Stimulated activated CD4-positive, alpha-beta T cell treated with anti-CD3 and anti-CD28 coated beads, TNF-alpha, amount 100 ng/mL, for 24 hours (primary cell): ENCODE measurements at places on chromosomes 1 and 21.
A peak's percentile ranks its signal among the peaks of the same experiment; 100 is the strongest.

DNA sequence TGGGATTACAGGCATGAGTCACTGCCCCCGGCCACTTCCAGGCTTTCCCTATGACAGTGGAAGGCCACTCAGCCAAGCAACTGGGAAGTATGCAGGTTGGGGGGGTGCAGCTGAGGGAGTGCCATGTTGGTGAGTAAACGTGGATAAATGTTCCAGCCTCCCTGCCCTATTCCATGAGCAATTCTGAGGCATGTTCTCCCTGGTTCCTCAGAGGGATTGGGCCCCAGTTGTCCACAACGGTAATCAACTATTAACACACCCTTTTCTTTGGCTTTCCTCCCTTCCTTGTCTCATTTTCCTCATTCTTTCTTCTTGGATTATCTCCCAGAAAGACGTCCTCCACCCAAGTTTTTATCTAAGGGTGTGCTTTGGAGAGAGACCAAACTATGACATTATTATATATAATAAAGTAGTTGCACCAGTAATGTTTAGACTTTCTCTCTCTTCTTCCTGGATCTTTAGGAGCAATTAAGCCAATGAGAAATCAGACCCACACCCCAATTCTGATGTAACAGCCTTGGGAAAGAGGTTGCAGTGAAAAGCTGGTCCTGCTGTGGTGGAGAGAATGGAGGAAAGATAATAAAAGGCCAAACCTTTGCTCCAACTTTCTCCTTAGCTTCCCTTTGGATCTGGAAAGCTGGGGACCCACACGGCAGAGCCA lies 6.8 kb upstream of the SLAMF9 start:
- DNase-seq = no peak

- no peak for DNase-seq
Measured at GRCh38 chr1:38041936-38042834, 4.4 kb downstream of the POU3F1 start.

- DNase-seq = no peak
Measured at GRCh38 chr1:111973150-111973790, 16.2 kb downstream of the KCND3 start.

DNA sequence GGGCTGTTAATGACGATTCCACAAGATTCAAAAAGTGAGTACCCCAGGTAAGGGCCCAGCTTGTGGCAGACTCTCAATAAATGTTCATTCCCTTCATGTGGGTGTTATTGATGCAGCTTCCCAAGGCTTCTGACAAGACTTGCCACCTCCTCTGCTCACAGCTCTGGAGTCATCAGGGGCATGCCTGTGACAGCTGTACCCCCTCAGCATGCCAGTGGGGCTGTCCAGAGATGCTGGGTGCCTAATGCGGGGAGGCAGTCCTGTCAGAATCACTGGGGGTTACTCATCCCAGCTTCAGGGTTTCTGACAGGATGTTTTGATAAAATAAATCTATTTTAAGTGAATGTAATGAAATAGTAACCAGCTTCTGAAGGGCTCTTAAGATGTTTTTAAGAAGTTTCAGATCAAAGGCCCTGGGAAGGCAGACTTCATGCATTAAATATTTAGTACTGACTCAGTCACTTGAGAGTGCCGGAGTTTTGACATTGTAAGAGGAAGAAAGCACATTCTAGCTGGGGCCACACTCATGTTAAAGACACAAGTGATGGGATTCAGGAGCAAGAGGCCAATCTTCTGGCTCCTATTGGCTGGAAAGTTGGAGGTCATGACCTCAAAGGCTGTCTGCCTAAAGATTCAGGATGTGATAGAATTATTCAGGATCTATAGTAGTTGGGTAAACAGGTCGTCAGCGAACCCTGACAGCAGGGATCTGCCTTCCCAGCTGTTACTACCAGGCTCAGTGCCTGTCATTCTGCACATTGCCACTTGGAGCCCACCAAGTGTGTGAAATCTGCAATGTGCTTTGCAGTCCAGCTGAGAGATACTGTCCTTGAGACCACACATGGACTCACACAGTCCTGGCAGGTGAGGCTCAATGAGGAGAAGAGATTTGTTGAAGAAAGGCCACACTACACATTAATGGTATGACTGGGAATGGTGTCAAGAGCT lies 239.6 kb upstream of the BEND5 start:
- DNase-seq = no peak

DNA sequence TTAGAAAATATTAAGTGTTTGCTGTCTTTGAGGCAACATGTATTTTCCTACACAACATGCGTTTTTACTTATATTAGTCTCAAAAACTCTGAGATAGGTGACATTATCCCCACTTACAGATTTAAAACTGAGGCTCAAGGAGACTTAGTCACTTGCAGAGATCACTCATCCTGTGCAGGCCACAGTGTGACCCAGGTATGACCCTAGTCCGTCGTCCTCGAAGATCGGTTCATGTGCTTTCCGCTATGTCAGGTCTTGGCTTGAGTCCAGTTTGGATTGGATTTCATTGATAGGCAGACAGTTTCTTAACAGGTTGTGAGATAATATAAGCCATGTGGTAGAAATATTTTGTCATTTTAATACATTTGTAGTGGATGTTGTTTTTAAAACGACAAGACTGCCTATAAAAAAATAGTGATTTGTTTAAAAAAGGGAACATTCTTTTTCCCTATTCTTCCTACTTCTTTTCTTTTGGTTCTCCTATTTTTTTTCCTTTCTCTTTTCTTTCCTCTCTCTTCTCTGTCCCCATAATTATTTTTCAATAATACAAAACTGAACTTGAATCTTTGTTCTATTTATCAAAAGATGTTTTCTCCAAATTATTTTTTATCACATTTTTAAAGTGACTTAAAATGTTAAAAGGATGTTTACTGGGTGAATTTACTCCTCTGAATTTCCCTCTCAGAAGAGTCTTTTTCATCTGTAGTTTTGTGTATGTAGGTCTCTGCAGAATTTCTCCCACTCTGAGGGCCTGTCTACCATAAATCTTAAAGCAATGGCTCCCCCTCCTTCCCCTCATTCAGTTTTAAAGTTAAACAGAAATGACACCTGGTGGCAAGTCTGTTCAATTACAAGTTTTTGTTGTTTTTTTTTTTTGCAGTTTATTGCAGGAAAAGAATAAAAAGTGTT lies 81.8 kb downstream of the PHTF1 start:
- DNase-seq = no peak

GRCh38 chr1:55640708-55641473 lies 425.7 kb upstream of the USP24 start:
- peak; percentile 16 for DNase-seq

DNA sequence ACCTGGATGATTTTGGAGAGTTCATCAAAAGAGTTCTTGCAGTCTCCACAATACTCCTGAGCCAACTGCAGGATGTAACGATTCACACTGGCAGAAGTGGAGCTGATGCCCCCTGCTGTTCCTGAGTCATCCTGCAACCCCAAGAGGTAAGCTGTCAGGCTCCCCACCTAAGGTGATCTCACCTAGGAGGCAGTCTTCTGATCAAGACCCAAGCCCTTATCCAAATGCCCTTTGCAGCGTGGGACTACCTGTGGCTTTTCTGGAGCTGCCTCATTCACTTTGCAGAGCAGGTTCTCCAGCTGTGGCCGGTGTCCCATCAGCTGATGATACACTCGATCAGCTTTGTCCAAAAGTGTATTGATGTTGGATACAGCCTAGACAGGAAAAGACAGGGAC lies 96.4 kb downstream of the UBR4 start:
- DNase-seq = peak; percentile 2

DNA sequence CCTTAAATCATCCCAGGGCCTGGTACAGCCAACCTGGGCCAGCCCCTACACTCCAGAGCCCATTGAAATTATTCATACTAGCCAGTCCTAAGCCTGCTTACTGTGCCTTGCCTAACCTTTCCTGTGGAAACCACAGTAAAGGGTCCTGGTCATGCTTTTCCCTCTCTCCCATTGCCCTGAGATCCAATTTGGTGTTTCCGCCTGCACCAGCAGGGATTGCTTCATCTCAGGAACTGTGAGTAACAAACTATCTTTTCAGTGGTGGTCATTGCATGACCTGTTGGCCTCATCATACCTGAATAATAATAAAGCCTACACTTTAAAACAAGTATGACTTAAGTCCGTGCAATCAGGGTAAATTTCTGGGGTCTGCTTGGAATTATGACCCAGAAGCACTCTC lies 18.7 kb upstream of the GALNT2 start:
- DNase-seq = no peak

DNA sequence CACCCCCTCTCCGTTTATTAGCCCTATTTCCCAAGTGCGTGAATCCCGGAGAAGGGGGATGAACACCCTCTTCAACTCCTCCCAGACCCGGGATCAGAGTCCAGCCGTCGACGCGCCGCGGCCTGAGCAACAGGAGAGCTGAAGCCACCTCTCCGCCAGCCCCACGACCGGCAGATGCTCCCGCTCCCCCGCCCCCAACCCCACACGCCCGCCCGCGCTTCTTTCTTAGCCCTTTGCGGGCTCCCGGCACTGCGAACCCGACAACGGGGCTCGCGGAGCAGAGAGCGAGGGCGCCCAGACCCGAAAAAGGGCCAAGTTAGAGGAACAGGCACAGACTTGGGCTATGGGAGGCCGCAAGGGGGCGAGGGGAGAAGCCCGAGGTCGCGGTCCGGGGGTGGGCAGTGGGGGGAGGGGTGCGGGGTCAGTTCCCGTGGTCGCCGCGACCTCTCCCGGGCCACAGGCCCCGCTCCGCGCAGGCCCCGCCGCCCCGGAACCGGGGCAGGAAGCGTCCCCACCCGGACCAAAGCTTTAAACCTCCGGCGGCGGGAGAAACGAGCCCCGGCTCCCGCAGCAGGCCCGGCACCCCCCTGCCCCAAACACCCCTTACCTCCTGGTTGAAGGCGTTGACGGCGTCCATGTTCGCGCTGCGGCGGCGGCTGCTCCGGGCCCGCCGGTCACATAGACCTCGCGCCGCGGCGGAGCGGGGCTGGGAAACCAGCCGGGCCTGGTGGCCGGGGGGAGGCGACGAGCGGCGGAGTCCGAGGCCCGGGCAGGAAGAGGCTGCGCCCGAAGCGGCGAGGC lies 662 bp downstream of the SCAF4 start:
- peak; percentile 9 for DNase-seq

DNA sequence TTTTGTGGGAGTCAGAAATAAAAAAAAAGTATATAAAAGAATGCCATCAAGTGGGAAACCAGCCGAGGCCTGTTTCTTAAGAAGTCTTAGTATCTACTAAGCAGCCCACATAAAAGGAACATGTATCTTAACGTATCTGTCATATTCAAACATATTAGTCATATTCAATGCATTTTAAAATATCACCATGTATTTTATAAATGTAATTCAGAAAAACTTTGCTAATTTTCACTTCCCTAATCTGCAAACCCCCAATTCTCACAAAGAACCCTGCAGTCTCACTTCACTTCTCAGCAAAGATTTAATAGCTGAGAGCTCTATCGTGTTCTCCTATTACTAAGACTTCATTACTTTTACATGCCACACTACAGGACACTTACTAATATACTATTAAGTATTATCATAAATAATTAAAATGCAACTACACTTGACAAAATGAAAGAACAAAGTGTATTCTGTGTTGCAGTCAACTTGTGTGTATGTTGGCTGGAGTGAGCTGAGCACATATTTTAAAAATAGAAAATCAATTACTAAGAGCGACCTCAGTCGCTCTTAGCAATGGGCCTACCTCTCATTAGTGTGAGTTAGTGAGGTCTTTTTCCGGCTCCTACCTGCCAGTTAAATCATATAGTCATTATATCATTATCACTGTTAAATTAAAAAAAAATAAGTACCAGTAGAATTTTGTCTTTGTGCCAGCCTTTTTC lies 484.3 kb downstream of the LMO4 start:
- no peak for DNase-seq

GRCh38 chr1:14774988-14775387 lies 176.5 kb downstream of the KAZN start:
- no peak for DNase-seq

GRCh38 chr1:211935448-211935970 lies 99.8 kb downstream of the INTS7 start:
- peak; percentile 75 for DNase-seq

- no peak for DNase-seq
Measured at GRCh38 chr21:27365394-27365793, 398.5 kb upstream of the ADAMTS5 start.

GRCh38 chr1:200354243-200354642 lies 55.6 kb downstream of the ZNF281 start:
- no peak for DNase-seq

- DNase-seq = no peak
Measured at GRCh38 chr1:217919683-217920388, 288.7 kb downstream of the SPATA17 start.

DNA sequence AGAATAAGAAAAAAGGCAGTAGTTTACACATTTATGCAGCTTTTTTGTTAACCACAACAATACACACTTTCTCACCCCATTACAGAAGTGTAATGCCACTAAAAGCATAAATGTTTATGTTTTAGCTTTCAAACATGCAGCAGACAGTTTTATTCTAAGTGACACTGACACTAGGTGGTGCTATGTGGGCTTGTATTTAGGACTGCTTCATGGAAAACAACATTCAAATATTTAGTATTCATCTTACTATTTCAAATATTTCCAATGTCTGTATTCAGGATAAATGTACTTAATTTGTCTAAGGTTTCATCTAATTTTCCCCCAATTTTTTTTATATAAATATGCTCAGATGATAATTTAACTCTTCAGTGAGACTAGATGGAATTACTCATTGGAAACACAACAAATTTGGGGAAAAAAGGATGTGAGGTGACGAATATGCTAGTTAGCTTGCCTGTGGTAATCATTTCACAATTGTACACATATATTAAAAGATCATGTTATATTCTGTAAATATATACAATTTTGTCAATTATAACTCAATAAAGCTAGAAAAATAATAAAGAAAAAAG lies 71.4 kb downstream of the USP1 start:
- no peak for DNase-seq

DNA sequence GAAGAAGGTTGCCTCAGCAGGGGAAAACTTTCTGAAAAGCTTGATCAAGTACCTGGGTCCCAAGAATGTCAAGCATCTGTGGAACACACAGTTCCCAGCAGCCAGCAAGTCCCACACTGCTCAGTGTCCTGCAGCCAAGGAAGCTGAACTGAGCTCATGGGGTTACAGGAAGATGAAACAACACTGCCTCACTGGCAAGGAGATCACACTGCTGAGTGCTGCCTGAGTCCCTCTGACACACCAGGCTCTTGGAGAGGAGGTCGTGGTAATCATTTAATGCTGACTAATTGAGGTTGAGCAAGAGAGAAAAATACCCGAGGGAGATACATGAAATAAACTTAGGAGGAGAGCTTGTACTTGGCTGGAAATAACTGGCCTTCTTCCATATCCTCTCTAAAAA lies 75.2 kb downstream of the MPZL1 start:
- DNase-seq = peak; percentile 9

- DNase-seq = no peak
Measured at GRCh38 chr1:46735708-46736324, 16.9 kb upstream of the EFCAB14 start.
